ENCODE measurements at places on chromosomes 11 and 22.

GRCh38 chr11:821512-822371, 3.0 kb downstream of the PNPLA2 start:
- no peak for DNase-seq

DNA sequence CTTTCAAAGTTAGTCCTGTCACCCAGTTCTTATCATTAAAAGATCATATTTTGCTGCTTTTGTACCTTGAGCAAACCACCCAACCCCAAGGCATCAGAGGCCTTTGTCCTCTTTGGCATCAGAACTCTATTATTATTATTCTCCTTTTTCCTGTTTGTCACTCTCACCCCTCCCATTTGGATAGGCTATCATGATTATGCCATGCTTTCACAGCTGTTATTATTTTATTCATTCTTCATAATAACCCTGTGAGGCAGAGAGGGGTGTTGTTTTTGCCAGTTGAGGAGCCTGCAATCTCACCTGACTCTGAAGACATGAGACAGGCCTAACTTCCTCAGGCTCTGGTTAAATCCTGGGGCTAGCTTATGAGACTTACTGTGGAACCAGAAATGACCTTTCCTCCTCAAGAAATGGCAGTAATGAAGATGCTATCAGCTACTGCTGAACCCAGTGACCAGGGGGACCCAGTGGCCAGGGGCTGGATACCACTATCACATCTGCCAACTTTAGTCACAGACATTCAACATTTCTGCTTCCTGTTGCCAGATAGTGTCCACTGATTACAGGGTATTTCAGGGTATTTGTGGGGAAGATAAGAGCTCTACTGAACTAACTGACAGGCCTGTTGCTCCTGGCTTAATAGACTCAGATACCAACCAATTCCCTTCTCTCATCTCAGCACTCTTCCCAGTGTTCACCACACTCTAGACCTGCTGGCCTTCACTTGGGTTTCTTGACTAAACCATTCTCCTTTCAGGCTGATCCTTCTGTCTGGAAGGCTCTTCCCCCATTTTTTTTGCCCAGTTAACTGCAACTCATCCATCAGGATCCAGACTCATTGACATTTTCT, 11.8 kb upstream of the SWAP70 start:
- no peak for DNase-seq

GRCh38 chr11:10699072-10699471, 5.5 kb upstream of the IRAG1 start:
- DNase-seq, result no peak

- no peak for DNase-seq
Measured at GRCh38 chr11:34305193-34305592, 52.6 kb downstream of the ABTB2 start.

GRCh38 chr22:17924735-17925364, 99.5 kb downstream of the MICAL3 start:
- DNase-seq, result peak; percentile 32

DNA sequence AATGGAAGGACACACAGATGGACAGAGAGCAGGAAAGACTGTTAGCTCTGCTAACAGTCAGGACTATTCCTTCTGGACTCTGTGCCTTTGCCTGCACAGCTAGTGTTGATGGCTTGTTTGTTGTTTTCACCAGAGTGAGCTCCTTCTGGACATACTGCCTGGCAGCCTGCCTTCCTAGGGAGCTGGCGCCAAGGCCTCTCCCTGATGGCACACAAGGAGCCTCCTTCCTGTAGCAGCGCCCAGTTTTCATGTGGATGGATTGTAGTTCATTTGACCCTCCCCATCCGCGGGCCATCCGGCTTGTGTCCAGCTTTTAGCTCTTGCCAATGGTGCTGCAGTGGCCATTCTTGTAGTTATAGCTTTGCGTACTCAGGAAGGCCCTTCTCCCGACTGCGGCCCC, 16.6 kb upstream of the BCR start:
- DNase-seq, result no peak

DNA sequence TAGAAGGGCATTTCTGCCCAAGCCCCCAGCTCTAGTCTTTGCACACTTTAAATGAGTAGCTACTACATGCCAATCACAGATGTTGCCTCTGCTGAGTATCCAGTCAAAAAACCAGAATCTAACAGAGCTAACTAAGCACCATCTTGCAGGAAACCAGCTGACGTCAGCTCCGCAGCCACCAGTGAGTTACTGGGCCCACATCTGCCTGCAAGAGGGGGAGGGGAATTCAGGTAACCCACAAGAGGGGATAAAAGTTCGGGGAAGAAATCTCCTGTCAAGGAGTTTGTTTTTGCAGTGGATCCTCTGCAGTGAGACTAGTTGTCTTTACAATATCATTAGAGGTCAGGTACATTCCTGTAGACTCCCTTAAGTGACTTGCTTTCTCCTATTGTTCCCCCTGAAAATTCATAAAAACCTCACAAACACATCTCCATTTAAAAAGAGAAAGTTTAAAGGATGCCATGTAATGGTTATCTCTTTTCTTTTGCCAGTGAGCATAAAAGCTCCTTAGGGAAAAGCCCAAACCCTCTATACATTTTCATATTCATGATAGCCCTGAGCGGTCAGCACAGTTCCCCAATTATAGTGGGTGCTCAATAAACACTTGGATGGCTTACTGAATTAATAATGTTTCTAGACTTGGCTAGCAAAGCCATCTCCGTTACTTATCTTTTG, 9.3 kb downstream of the CD44 start:
- no peak for DNase-seq

GRCh38 chr22:36330127-36330526, 57.6 kb downstream of the MYH9 start:
- no peak for DNase-seq

GRCh38 chr11:134882141-134882540, 470.1 kb upstream of the B3GAT1 start:
- DNase-seq, result no peak

DNA sequence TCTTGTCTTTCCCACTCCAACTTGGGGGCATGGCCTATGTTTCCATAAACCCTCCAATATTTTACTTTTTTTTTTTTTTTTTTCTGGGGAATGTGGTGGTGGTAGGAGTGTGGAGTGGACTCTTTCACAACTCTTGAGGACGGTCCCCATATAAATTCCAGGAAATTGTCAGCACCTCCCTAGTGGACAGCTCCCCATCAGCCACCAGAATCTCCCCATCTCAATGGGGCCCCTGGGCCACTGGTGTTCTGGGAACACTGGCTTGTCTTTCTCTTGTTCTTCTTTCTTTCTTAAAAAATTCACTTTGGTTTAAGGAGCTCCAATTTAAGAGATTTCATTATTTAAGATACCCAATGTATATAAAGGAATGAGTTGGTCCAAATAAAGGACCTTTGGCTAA, 74.1 kb downstream of the ADM start:
- DNase-seq, result peak; percentile 45

- peak; percentile 65 for DNase-seq
Measured at GRCh38 chr11:24588081-24588480, 91.2 kb downstream of the LUZP2 start.

- no peak for DNase-seq
Measured at GRCh38 chr22:49418943-49419342, 408.7 kb downstream of the BRD1 start.

All from epithelial cell of esophagus (primary cell).